Amniotic stem cell (primary cell): ENCODE measurements at places on chromosomes 1 and 21.

- DNase-seq = no peak
These were observed 102.9 kb downstream of the PTPRC start for GRCh38 chr1:198741744-198742143.

DNA sequence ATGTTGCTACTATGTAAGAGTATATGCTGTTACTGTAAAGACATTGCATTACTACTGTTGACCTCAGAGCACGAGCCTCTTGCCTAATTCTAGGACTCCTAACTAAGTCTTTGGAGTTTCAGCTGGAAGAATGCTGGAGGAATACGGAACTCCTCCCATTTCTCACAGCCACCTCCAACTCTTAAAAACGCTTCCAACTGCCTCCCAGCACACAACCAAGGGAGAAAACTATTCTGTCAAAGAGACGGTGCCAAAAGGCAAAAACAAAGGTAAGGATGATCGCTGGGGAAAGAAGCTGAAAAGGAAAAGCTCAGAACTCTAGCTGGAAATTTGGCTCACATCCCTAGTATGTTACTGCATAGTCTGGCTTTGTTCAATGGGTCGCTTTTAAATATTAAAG, at the start of gene FMO2:
FMO2 (plus strand) TSS at position 210 of the 400 bp plus-strand sequence. CDS start 414 bp downstream, outside the sequence.
- DNase-seq = no peak

DNA sequence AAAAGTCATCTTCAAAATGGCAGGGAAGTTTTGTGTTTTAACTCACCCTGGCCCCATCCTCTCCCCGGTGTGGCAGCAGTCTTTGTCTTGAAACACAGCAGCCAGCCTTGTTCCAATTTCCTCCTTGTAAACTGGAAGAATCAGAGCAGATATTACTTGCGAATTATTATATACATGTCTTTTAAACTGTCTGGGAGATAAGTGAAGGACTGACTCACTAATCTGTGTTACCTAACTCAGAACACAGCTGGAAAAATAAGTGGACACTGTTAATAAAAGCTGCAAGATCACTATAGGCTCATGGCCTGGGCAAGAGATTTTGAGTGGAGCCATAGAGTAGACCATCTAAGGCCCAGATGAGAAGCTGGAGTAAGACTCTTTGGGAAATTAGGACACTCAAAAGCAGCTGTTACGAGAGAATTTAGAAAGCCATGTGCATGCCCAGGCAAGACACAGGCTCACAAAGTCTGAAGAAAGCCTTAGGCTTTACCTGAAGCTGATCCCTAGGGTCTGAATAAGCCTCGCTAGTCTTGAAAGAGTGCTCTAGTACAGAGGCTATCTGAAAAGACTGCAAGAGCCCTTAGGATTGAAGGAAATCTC, 233.0 kb upstream of the RAB4A start:
- DNase-seq = no peak

DNA sequence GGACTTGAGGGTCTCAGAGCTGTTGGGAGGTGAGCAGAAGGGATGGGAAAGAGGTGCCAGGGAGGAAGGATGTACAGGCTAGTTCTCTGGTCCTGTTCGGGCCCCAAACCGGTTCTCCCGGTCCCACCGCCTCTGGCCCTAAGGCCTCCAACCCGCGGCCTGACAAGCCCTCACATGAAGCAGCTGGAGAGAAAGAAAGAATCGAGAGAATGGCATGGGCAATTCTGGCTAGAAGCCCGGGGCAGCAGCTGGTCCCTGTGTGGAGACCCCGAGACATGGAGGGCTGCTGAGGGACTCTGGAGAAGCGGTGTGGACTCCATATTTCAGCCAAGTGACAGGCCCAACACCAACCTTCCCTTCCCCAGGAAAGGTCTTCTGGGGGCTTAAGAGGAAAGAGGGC, 730 bp downstream of the CDC42SE1 start:
- no peak for DNase-seq

- no peak for DNase-seq
These were observed 504 bp downstream of the DHRS3 start for GRCh38 chr1:12617511-12617900.

DNA sequence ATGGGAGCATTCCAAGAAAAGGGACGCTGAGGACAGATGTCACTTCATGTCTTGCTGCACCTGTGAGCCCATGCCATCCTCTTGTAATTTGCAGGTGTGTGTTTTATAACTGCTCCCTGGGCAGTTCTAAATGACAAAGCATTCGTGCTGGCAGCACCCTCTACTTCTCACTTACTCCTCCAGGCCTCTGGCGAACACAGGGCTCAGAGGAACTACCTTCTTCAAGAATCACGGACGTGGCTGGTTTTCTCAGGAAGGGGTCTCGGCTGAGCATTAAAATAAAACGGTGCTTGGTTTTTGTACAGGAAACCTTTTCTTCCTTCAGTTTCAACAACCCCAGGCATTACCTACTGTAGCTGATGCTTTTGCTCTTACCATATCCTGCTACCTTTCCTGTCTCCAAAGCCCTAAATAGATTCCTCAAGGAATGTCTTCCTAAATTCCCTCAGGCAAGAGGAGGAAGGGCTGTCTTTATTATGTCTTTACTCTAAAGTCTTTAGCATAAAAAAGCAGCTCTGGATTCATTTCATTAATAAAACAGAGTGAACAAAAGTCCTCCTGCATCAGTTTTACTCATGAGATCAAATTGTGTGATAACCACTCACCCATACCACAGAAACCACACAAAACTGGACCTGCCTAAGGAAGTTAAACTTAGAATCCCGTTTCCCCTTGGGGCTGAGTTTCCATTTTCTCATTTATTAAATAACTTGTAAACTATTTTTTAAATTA, 79.0 kb upstream of the MAP10 start:
- peak; percentile 20 for DNase-seq

DNA sequence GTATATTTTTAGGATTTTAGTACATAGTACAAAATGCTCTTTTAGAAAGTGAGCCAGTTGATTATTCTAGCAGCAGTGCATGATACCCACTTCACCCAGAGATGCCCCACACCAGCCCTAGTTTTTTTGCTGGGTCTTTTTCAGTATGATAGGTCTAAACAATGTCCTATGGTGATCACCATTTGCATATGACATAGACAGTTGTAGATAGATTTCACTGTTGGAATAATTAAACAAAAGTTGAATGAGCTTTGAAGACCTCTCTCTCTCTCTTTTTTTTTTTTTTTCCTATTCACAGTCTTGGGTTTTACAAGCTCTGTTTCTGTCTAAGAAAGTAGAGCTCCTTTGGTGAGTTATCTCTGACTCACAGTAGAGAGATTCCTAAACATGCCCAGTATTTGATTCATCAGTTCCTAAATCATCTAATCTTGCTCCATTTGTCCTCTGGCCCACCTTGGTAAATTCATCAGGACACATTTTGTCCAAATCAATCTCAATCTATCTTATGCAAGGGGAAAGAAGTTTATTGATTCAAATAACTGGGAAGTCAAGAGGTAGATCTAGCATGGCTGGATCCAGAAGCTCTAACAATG, 44.7 kb upstream of the VAV3 start:
- DNase-seq = no peak

- no peak for DNase-seq
These were observed 68.2 kb downstream of the TMEM53 start for GRCh38 chr1:44605914-44606615.

GRCh38 chr21:18155508-18156193, 89.0 kb upstream of the CHODL start:
- DNase-seq = no peak

DNA sequence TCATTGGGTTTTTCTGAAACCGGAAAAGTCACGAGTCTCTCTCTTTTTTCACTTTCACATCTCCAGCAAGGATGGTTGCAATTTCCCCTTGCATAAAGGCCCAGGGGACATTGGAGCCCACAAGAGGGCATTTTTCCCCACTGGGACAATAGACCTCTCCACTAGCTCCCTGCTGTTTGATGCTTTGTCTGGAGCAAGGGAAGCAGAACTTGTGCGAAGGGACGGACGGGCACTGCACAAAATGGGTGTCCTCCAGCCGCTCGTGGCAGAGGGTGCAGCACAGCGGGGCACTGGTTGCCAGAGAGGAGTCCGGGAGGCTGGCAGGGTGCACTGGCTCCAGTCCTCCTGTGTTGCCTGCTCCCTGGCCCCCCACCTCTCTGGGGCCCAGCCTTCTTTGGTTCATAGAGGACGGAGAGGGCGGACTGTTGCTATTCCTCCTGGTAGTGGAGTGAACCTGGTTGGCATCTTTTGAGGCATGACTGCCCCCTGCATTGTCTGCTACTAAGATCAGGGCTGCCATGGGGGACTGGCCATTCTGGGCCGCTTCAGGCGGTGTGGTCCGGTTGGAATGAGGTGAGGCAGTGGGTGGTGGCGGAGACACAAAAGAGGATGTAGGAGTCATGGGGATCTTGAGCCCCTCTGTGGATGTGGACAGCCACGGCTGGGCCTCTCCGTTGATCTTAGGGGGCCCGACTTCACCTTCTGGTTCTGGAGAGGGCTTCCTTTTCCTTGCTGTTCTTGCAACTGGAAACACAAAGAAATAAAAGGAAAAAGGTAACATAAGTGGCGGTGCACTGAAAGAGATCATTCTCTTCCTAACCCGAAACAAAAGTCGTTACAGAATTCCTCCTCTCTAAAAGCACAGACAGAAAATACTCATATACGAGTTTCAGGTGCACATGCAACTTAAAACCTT, 2.6 kb downstream of the IRF2BP2 start:
- DNase-seq = no peak

DNA sequence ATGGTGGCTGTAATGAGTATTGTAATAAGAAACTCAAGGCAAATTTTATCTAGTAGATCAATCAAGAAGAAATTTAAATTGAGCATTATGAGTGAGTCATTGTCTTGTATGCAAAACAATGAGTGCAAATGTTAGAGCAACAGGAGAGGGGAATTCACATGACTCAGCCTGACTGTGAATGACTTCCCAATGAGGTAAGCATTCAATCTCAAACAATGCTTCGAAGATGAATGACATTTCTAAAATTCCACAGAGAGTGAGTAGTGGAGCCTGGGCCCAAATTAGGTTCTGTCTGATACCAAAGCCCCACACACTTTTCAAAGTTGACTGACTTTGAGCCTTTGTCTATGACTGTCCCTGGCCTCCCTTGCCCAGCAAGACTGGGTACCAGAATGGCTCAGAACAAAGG, 738.0 kb downstream of the PTPRU start:
- DNase-seq = peak; percentile 56

- no peak for DNase-seq
These were observed at the start of gene KIAA1614 for GRCh38 chr1:180912801-180913565. Gene KIAA1614 (plus strand): TSS chr1:180912897. CDS start chr1:180913244, 347 bp downstream.

- DNase-seq = no peak
These were observed 83.9 kb downstream of the MAST2 start for GRCh38 chr1:45887156-45887842.

DNA sequence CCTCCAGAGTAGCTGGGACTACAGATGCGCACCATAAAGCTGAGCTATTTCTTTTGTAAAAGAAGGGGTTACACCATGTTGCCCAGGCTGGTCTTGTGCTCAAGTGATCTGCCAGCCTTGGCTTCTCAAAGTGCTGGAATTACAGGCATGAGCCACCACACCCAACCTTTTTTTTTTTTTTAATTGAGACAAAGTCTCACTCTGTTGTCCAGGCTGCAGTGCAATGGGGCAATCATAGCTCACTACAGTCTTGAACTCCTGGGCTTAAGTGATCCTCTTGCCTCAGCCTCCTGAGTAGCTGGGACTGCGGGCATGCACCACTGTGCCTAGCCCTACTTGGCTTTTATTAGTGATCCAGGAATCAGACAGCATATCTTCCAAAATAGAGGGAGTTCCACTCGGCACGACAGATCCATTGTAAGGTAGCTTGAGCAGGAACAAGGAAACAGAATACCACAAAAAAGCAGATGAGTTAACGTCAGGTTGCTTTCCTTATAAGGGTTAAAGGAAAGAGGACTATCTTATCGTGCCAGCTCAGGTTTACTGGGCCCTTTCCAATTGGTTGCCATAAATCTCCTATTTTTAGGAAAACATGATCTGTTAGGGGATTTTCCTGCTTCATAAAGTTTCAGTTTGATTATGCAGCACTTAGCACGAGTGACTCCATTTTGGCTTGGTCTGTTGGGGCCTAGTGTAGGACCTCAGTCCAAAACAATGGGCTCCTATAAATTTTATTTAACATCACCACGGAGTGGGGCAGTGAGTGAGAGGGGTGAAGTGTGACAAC, 45.2 kb downstream of the NENF start:
- DNase-seq = no peak

GRCh38 chr1:22101199-22101598, 41.7 kb downstream of the WNT4 start:
- no peak for DNase-seq

DNA sequence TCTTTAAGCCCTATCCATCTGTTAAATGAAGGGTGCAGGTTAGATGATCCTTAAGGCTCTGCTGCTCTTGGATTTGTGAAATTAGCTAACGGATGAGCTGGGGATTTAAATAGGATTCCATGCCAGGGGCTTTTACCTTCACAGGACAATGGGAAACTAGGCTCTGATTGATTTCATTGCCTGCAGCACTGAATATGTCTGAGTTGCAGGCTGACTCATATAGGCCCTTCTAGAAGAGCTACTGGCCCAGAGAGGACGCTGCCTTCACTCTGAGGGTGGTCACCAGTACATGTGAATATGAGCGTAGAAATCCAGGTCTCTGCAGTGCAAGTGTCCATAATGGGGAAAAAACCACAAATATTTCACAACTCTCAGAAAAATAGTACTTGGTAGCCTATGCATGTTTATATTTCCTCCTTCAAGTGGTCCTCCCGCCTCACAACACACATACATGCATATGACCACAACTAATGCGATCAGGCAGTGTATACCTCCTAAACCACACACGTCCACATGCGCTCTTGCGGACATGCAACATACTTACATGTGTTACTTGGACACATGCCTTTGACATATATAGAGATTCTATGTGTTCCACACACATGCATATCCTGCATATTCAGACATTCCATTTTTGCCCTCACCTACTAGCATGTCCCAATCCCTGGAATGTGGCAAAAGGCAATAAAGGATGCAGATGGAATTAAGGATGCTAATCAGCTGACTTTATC, 233.8 kb upstream of the JUN start:
- no peak for DNase-seq

GRCh38 chr1:157653494-157653873, 47.1 kb downstream of the FCRL3 start:
- no peak for DNase-seq

GRCh38 chr1:116290085-116290705, 82.8 kb upstream of the ATP1A1 start:
- no peak for DNase-seq

DNA sequence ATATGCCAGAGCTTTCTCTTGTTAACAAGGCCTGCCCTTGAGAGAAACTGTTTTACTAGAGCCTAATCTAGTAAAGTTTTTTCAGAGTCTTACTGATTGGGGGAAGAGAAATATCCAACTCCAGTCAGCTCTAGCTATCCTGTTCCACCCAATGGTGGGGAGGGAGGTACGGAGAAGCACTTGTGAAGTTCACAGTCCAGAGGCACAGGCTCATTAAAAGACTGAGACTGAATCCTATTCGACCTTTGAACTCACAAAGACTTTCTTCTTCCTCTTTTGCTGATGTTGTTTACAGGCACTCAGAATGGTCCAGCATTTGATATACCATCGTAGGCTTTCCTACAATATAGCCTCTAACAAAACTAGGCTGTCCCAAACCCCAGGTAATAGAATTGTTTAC, 15.5 kb upstream of the SFT2D2 start:
- no peak for DNase-seq

DNA sequence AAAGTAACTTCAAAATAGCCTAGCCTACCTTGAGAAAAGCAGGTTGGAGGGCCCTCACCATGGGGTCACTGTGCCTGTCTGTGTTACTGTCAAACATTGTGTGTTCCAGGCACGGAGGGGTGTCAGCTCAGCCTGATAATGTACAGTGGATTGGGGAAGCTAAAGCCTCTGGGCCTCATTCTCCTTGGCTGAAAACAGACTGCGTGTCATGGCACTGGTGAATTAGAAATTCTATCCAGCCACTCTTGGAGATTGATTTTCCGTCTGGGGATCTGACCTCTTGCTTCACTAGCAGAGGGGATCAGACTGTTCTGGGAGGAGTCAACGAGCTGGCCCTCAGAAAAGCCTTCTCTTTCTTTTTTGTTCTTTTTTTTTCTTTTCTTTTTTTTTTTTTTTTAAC, 123.5 kb upstream of the HOOK1 start:
- no peak for DNase-seq
